Germinal center (tissue), 1 donor: ENCODE measurements at places on chromosomes 2 and 18.

DNA sequence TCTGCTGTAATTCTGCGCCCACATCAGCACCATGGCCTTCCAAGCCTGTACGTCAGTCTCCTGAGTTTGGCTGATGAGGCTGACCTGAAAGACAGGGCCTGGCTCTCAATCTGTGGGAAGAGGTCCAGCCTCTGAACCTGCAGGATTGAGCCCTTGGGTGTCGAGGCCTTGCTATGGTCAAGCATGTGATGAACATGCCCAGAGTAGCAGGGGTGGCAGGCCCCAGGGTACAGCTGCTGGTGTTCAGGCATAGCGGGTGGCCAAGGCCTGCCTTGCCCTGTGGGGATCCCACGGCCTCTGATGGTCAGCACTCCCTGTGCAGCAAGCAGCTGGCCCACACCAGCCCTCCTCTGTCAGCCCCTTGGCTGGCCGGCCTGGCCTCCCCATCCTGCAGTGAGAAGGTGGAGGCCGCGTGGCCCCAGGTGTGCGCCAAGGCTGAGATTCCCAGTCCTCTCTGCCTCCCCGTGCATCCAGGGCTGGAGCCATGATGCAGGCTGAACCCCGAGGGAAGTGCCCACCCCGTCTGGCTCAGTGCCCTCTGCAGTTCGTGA, 298.4 kb downstream of the NDUFA10 start:
- no peak for DNase-seq

DNA sequence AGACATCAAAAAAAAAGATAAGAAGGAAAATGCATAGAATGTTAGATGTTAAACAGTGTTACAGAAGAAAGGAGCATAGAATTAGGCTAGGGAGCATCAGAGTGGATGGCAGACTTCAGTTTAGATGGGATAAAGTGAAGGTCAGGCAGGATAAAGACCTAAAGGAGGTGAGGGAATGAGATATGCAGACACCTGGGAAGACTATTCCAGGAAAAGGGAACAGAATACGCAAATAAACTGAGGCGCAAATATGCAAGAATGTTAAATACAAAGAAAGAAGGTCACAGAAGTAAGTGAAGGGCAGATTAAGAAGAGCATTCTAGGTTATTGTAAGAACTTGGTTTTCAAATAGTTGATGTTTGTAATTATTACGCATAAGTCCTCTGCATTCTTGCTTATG, 116.3 kb upstream of the REG3A start:
- DNase-seq, result no peak

GRCh38 chr2:47093626-47094025, 61.5 kb downstream of the STPG4 start:
- DNase-seq, result no peak

GRCh38 chr2:122219504-122219903, 464.1 kb downstream of the TSN start:
- DNase-seq, result no peak

GRCh38 chr2:24164416-24164973, 10.4 kb upstream of the FAM228A start:
- DNase-seq, result peak; percentile 76

DNA sequence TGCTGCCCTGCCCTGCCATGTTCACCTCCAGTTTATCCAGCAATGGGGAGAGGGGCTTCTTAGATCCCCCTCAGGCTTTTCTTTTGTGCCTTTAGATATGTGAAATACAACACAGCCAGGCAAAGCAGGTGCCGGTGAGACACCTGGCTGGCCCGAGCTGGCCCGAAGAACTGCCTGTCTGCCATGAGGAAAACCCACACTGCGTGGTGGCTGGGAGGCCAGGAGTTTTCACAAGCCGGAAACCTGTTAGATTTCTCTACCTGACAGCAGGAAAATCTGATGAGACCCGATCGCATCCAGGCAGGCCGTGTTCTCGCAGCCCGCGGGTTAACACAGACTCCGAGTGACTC, 5.7 kb upstream of the GAL3ST2 start:
- DNase-seq, result no peak

GRCh38 chr2:227973241-227973640, 101.8 kb downstream of the DAW1 start:
- DNase-seq, result no peak

- no peak for DNase-seq
Measured at GRCh38 chr2:1795261-1796231, 51.2 kb upstream of the PXDN start.

DNA sequence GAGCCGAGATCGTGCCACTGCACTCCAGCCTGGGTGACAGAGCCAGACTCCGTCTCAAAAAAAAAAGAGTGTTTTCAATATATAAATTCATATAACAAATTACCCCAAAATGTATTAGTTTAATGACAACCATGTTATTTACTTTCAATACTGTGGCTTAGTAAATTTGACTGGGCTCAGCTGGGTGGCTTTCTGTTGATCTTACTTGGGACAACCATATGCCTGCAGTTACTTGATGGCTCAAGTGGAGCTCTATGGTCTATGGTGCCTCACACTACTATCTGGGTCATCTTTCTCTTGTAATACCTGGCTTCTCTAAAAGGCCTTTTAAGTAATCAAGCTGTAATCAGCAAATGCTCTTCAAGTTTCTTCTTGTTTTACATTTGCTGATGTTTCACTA, 341.5 kb upstream of the SPHKAP start:
- no peak for DNase-seq
